ENCODE measurements at places on chromosomes 11 and 22.

DNA sequence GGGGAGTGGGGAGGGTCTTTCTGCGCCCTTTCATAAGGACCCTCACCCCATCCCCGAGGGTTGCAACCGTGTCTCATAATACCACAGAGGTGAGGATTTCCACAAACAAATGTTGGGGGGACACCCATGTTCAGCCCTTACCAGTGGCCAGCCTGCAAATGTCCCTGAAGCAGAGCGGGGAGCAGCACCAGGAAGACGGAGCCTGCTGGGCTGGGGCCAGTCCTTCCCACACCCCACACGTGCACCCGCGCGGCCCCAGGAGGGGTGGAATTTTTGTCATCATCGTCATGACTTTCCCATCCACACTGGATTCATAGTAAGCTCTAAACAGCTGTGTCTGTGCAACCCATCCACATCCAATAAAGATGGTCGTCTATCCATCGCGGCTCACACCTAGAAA lies 409.8 kb downstream of the BRD1 start:
- DNase-seq = no peak

DNA sequence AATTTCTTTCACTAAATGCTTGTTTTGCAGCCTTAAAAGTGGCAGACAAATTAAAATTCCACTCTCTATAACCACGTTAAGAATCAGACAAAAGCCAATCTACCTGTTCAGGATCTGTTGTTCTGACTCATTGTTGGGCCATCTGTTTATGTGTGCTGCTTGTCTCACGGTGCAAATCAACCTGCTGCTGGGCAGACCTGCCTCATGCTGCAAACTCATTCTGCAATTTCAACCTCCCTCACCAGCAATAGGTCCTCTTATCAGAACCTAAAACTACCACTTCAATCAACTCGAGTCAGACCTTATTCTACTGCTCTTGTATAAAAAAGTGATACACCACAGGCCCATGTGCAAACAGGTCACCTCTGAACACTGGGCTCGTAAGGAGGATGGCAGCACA lies 75.1 kb downstream of the LARGE2 start:
- DNase-seq = no peak

GRCh38 chr11:76369406-76369805 lies 11.5 kb downstream of the THAP12 start:
- DNase-seq = no peak

DNA sequence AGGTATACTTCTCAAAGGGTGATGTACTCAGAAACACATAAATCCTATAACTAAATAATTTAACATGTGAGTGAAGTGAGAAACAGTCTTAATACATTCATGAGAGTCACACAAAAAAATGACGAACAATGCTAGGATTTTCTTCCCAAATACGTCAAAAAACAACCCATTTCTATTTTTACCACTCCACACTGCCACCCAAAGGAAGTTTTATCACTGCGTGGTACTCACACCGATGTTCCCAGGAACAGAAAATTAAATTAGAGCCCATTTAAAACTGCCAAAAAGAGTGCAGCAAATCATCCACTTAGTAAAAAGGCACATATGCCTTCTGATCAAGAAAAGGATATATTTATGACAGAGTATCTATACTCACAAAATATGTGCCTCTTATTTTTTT lies 710.9 kb upstream of the FAT3 start:
- DNase-seq = no peak

GRCh38 chr11:125253289-125253688 lies 88.7 kb downstream of the PKNOX2 start:
- DNase-seq = no peak

GRCh38 chr11:108453207-108453835 lies 14.0 kb downstream of the C11orf65 start:
- DNase-seq = no peak

GRCh38 chr11:73956876-73957653 lies 6.2 kb downstream of the DNAJB13 start:
- no peak for DNase-seq

- DNase-seq = no peak
Measured at GRCh38 chr11:112967082-112967481, 5.9 kb downstream of the NCAM1 start.

DNA sequence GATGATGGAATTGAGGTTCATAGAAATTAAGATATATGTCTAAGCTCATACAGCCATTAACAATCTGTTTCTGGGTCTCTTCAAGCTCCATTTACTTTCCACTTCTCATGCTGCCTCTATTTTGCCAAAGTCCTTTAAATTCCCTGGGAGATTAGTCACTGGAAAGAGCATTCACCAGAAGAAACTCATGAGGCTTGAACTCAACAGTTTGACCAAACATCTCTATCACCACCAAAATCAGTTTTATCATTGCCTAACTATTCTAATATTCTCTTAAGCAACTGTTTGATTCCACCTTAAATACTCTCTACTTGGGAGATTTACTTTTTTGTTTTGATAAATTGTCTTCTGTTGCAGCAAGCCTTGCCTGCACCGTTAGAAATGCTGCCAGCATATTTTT lies 881.3 kb downstream of the KCNA4 start:
- DNase-seq = no peak

- DNase-seq = no peak
Measured at GRCh38 chr11:126839496-126839895, 161.1 kb downstream of the KIRREL3 start.

All from GM04504 (cell line).